ENCODE measurements at places on chromosomes 3 and 15.

- no peak for DNase-seq
Observed at GRCh38 chr15:31344823-31345605, 18.4 kb downstream of the KLF13 start.

DNA sequence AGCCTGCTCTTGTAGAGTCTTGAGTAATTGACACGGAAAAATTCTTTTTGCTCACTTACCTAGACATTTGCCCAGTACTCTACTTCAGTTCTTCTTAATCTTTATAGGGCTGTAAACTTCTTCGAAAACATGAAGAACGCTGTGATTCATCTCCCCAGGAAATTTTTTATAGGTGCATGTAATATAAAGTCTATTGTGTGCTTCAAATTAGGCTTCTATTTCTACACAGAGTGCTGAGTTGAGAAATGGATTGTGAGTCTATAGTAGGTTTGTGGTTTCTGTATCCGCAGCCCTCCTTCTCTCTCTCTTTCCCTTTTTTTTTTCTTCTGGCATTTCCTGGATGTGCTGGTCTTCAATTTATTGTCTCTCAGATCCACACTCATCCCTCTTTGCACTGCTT, 183.3 kb upstream of the DCBLD2 start:
- DNase-seq = peak; percentile 56

- DNase-seq = no peak
Observed at GRCh38 chr3:69130689-69131088, 8.3 kb upstream of the LMOD3 start.

DNA sequence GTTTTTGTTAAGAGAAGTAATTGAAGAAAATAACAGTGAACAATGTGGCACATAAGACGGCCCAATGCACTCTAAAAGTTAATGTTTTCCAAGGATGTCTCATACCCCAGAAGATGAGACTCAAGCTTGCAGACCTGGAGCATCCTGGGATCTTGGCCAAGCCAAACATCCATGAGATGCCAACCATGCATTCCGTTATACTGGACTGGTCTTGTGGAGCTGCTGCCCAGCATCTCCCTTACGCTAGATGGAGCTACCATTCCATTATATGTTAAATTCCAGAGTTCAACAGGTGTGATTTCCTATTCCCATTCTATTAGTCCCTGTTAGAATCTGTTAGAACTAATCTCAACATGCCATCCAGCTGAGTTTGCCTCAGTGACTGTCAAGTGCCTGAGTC, 181.8 kb downstream of the PDCD6IP start:
- DNase-seq = peak; percentile 85

DNA sequence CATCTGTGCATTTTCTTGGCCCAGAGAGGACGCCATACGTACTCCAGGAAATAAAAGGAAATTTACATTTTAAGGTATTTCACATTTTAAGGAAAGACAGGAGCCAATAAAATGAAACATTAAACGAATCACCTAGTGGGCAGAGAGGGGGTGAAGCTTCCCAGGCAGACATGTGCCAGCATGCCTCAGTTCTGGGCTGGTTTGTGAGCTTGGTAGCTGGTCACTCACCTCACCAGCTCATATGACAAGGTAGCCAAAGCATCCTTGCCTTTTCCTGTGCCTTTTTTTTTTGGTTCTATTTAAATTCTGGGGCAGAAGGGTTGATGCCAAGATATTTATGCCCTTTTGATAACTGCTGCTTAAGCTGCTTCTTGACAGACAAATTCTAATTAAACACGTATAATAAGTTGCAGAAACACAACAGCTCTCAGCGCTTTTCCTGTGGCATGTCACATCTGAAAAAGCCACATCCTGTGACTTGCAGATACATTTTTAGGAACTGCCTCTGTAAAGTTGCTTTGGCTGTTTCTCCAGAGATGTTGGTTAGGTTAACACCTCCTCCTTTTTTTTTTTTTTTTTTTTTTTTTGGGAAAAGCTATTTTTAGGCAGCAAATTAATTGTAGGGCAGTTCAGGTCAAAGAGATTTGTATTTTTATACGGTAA, 218.6 kb downstream of the PDCD6IP start:
- no peak for DNase-seq

GRCh38 chr15:88707771-88708654, 69.2 kb downstream of the ISG20 start:
- DNase-seq = peak; percentile 20

GRCh38 chr15:85583923-85584390, 203.6 kb downstream of the AKAP13 start:
- peak; percentile 69 for DNase-seq

GRCh38 chr15:71129669-71130068, 14.4 kb downstream of the THSD4 start:
- no peak for DNase-seq

DNA sequence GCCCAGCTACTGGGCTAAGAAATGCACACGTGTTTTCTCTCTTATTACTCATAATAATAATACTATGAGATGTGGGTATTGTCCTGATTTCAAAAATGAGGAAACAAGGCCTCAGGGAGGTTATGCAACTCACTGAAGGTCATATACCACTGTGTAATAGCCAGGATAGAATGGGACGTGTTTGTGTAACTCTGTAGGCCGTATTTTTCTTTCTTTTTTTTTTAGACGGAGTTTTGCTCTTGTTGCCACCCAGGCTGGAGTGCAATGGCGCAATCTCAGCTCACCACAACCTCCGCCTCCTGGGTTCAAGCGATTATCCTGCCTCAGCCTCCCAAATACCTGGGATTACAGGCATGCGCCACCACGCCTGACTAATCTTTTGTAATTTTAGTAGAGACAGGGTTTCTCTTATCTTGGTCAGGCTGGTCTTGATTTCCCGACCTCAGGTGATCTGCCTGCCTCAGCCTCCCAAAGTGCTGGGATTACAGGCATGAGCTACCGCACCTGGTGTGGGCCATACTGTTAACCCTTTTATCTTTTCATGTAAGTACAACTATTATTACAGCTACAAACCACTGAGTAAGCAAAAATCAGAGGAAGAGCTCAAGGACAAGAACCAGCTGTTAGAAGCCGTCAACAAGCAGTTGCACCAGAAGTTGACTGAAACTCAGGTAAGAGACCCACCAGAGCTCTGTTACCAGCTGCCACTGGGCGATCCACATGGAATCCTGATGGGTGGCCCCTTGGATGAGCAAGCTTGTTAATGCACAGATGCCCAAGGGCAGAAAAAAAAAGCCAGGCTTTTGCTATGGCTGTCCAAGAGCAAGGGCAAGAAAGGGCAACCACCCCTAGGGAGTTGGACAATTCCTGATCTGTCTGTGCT, 6.7 kb downstream of the KNSTRN start:
- peak; percentile 20 for DNase-seq

DNA sequence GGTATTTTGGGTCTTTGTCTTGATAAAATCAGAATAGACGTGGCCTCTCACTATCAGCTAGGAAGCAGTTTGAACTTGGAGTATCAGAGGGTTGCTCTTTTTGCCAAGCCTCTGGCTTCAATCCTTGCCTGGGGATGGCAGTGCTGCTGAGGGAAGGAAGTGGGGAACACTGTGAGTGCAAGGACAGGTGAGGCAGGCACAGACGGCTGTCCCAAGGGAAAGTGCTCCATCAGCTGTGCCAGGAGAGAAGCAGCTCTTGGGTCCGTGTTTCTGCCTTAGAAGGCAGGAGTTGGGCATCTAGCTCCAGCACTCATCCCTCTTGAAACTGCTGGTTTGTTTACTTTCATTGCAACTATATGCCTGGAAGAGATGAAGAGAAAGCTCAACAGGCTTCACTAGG, 33.2 kb downstream of the PML start:
- no peak for DNase-seq

DNA sequence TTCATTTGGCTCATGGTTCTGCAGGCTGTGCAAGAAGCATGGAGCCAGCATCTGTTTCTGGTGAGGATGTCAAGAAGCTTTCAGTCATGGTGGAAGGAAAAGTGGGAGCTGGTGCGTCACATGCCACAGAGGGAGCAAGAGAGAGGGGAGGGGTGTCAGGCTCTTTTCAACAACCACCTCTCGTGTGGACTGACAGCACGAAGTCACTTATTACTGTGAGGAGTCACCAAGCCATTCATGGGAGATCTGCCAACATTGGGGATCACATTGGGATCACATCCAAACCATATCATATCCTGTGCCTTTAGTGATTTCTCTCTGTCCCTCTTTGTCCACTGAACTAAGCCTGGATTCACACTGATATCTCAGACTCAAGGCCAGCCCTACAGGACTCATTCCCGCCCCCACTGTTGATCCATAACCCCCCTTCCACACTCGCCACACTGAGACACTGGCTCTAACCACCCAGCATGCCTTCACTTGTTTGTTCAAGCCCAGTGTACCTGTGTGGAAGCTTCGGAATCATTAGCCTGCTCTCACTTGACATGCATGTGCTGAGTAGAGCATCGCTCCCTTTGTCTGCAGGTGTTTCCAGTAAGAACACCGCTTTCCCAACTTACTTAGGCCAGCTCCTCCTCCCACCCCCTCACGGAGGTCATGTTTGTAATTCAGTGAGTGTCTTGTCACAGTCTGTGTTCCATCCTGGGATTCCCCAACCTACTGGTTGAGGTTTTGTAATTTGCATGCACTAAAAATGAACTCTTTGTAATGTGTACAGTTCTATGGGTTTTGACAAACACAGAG, 132.2 kb downstream of the KLF13 start:
- peak; percentile 51 for DNase-seq

DNA sequence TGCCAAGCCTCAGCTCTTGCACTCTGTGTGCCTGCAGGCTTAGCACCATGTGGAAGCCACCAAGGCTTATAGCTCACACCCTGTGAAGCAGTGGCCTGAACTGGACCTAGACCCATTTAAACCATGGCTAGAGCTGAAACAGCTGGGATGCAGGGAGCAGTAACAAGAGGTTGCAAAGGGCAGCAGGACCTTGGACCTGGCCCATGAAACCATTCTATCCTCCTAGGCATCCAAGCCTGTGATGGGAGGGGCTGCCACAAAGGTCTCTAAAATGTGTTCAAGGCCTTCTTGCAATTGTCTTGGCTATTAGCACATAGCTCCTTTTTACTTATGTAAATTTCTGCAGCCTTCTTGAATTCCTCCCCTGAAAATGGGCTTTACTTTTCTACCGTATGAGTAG, 57.9 kb upstream of the NPAP1 start:
- no peak for DNase-seq

- peak; percentile 83 for DNase-seq
Observed at GRCh38 chr15:101684384-101684783, 32.2 kb upstream of the TM2D3 start.

GRCh38 chr15:88497109-88497765, 29.7 kb downstream of the MRPS11 start:
- DNase-seq = no peak

- DNase-seq = no peak
Observed at GRCh38 chr3:28923994-28924393, 356.9 kb upstream of the RBMS3 start.

- DNase-seq = no peak
Observed at GRCh38 chr3:170367797-170368196, 10.3 kb downstream of the SKIL start.

GRCh38 chr3:36944012-36944640, 728 bp downstream of the TRANK1 start:
- DNase-seq = peak; percentile 48

DNA sequence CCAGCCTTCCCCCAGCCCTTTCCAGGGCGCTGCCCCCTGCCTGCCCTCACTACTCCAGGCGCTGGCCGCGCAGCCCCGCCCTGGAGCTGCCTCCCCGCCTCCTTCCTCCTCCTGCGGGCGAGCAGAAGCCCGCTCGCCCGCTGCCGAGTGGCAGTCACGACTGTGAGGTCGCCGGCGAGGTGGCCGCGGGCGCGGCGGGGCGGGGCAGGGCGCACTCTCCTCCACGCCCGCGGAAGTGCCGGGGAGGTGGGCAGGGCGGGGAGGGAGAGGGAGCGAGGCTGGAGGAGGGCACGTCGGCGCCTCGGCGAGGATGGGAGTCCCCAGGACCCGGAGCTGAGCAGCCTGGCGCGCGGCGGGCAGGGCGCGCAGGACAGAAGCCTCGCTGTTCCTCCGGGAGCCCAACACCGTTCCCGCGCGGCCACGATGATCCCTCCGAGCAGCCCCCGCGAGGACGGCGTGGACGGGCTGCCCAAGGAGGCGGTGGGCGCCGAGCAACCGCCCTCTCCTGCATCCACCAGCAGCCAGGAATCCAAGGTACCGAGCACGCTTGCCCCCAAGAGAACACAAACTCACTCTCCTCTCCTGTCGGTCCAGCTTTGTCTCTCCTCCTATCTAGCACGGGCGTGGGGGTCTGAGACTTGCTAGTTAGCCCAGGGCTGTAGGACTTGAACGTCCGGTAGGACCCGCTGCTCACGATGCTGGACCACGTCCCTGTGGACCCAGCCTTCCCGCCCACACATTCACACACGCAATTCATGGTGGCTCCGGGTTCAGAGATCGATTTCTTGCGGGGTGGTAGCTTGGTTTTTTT, at the start of gene STAC:
Gene STAC (plus strand): TSS at position 284 of the 811 bp plus-strand sequence. CDS start 140 bp downstream, at position 424.
- peak; percentile 8 for DNase-seq

GRCh38 chr15:39885099-39885777, 34.8 kb downstream of the GPR176 start:
- DNase-seq = no peak

DNA sequence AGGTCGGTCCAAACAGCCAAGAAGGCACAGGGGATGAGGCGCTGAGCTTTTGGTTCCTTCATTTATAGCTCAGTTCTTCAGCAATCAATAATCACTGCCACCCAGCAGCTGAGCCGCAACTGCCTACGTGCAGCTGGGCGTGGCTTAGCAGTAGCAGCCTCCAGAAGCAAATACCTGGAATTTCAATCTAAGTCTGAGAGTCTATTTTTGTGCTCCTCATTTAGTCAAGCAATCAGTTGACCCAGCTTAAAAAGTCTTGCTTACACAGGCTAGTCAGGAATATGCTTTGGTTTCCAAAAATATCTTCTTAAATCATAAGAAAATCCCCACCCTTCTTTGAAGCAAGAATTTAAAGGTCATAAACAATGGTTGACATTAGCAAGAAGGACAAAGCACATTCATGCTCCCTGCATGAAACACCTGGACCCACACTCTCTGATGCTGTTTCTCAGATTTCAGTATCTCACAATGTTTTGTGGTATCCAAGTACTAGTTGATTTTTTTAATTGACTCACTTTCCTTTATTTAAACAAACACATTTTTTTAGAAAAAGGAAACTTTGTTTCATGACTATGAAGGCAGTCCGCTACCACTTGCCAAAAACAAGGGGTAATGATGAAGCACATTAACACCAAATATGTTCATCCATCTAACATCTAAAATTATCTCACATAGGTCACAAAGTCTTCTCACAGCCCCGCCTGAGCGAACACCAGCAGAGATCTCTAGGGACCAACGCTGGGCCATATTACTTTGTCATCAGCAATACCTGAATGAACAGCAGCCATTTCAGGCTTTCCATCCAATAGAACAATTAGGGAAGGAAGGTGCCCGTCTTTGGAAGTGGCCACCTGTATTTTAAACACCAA, 106.1 kb downstream of the OXNAD1 start:
- no peak for DNase-seq

GRCh38 chr15:38530113-38530512, 34.5 kb downstream of the RASGRP1 start:
- peak; percentile 42 for DNase-seq
